ENCODE measurements at places on chromosomes 2 and 18.

GRCh38 chr2:126579868-126580267 lies 76.1 kb upstream of the GYPC start:
- no peak for ATAC-seq

GRCh38 chr2:127651971-127652550 lies 6.1 kb downstream of the GPR17 start:
- no peak for ATAC-seq

DNA sequence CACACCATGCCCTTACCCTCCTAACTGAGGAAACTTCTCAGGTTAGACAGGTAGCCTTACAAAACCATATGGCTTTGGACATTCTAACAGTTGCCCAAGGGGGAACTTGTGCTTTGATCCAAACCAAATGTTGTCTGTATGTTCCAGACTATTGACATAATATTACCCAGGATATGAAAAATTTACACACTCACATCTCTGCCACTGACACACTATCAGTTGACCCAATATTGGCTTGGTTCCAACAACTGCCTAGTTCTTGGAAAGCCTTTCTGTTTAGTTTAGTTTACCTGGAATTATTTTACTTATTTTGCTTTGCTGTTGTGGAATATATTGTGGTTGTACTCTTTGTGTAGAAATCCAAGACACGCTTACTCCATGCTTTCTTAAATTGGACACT lies 178.4 kb downstream of the RNF152 start:
- no peak for ATAC-seq

- peak; percentile 55 for ATAC-seq
These were observed 39.9 kb upstream of the CDC42EP3 start for GRCh38 chr2:37711308-37711731.

- no peak for ATAC-seq
These were observed 8.2 kb downstream of the FAM110C start for GRCh38 chr2:38155-38554.

DNA sequence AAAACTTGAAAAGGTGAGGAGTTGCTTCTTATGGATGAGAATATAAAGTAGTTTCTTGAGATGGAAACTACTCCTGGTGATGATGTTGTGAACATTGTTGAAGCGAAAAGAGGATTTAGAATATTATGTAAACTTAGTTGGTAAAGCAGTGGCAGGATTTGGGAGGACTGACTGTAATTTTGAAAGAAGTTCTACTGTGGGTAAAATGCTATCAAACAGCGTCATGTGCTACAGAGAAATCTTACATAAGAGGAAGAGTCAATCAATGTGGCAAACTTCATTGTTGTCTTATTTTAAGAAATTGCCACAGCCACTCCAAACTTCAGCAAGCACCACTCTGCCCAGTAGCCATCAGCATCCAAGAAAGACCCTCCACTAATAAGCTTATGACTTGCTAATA lies 112.9 kb upstream of the ZEB2 start:
- no peak for ATAC-seq

- ATAC-seq = no peak
These were observed 179.9 kb downstream of the ETAA1 start for GRCh38 chr2:67576991-67577390.

DNA sequence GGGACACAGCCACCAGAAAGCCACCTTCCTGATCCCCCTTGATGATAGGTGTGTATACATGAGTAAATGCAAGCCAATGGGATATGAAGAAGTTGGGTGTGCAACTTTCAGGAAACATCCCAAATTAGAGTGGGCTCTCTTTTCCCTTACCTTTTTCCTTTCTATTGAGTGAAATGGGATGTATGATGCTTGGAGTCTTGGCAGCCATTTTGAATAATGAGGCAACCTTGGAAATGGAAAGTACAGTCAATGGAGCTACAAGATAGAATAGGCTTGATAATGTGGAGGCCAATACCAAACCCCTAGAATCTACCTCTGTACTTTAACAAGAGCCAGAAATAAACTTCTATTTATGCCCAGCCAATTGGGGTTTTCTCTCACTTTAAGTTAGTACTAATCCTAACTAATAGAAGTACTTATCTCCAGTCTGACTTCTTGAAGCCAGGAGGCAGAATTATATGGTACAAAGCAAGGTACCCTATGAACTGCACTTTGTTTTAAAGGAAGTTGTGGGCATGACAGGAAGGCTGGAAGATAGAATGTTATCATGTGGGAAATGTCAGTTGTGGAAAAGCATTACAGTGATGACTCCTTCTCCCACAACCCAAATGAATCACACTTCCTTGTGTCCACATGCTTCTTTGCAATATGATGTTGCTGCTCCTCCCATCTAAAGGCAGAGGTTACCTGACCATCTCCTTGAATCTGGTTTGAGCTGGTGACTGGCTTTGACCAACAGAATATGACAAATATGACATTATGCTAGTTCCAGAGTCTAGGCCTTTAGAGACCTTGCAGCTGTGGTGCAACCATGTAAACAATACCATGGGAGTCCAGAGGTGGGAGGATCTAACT lies 12.9 kb upstream of the NABP1 start:
- no peak for ATAC-seq

DNA sequence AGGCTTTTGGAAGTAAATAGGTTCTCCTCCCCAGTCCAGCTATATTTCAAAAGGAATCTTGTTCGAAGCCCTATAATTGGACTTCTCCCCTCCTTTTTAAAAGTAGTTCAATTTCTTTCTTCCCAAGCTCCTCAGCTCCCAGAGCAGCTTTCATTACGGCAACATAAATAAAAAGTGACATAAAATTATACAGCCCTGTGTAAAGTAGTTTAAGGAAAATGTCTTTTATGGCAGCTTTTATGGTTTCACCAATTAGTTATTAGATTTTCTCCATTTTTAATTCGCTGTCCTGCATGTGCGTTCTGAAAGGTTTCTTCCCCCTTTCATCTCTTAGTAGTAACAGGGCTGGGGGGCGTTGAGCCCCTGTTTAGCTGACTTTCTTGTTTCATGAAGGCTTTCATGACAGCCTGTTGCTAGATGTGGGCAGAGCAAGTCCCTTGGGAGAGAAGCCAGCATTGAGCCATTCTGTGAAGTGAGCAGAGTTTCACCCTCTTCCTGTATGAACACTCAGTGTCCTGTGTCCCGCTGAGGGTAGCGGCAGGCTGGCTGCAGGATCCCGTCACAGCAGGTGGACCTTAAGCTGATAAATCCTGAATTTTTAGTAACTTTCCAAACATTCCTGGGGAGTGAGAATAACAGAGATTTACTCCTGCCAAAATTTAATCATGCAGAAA lies 229.7 kb upstream of the SPRED2 start:
- ATAC-seq = no peak

DNA sequence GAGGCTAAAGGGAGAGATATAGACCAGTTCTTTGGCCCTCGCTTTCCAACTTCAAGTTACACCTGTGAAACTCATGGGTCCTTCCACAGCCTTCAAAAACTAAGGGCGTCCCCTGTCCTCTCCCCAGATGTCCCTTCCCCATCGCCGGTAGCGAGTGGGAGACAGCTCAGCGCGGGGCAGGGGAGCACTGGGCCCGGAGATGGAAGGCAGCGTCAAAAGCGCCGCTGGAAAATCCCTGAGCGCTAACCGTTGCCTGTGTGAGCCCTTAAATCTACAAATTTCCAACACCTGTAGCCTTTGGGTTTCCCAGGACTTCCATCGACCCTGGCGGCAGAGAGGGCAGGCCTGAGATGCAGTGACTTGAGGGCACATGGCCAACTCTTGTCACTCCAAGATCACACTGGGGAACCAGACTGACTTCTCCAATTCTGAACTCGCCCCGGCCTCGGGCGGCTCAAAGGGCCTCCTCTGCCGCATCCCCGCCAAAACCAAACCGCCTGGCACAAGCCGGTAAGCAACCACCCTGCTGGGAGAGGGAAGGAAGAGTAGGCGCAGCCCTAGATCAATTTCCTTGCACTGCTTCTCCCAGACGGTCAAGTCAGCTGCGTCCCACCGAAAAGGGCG lies 879 bp upstream of the EPAS1 start:
- peak; percentile 1 for ATAC-seq

DNA sequence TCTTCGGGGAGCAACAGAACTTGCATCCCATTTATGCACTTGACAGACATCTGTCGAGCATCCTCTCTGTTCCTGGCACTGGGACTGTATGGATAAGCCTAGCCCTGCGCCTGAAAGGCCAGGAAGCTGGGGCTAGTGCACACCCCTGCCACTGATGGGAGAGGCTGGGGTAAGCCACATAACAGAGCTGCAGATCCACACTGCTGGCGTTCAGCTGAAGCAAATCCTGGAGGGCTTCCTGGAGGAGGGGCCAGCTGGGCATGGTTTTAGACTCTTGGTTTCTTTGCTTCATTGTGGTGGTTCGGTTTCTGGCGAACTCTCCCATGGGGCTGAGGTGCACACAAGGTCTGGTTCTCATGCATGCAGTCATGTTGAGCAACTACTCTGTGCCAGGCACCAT lies 45.5 kb upstream of the FOSL2 start:
- ATAC-seq = no peak

GRCh38 chr2:69811591-69811990 lies 17.9 kb upstream of the GMCL1 start:
- no peak for ATAC-seq

Measured in stimulated activated memory B cell treated with anti-CD40 and anti-IgM and Interleukin-4, amounts not matched to agents 10 μg/mL and 1 μg/mL and 100 μg/mL, for 72 hours (primary cell).